ENCODE measurements at places on chromosomes 6 and 20. TPM values are rescaled to one million over a fixed set of nuclear protein-coding genes. Genes with fewer than 3 reads are reported as not detected.

DNA sequence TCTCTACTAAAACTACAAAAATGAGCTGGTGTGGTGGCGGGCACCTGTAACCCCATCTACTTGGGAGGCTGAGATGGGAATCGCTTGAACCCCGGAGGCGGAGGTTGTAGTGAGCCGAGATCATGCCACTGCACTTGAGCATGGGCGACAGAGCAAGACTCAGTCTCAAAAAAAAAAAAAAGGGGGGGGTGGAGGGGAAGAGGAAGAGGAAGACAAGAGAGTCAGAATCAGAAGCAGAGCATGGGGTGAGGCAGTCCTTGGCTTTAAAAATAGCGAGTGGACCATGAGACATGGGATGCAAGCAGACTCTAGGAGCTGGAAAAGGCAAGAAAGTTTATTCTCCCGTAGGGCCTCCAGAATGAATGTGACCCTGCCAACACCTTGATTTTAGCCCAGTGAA lies 3.9 kb upstream of the SLC9A8 start:
- H3K4me3 ChIP-seq, result no peak overlapping the region
- H3K36me3 ChIP-seq, result no peaks in the 10 kb centered on the region
- H3K27ac ChIP-seq, result no peak overlapping the region
- DNase-seq, result no peak

- no peaks in the 10 kb centered on the region for H3K36me3 ChIP-seq
- DNase-seq, result no peak
- peak overlapping the region; percentile 96 for H3K27ac ChIP-seq
- no peaks in the 10 kb centered on the region for H3K4me1 ChIP-seq
Measured at GRCh38 chr6:84027340-84028181, 6.0 kb upstream of the MRAP2 start.

- DNase-seq, result no peak
- H3K27ac ChIP-seq, result no peak overlapping the region
- H3K4me1 ChIP-seq, result no peaks in the 10 kb centered on the region
- H3K4me3 ChIP-seq, result no peak overlapping the region
Measured at GRCh38 chr20:40232273-40232672, 456.8 kb downstream of the MAFB start.

DNA sequence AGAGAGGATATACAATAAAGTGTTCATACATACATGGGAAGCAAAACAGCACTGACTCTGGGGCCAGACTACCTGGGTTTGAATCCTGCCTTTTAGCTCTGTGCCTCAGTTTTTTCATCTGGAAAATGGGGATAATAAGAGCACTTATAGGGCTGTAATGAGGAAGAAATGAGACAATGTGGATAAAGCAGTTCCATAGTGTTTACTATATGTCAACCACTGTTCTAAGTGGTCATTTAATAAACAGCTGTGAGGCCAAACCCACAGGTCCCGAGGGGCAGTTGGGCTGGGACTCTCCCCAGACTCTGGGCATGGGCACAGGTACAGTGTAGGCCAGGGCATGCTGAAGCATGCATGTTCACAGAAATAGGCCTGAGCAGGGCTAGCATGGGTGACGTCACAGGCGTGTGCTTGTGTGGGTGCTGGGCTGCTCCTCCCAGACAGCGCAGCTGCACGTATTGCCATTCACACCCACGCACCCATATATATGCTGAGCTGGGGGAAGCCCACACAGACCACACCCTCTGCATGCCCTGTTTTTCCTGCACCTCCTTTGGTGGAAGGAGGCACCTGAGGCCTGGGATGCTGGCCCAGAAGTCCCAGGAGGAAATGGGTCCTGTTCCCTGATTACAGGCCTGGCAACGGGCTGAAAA lies 3.5 kb upstream of the PLCG1 start:
- no peak overlapping the region for H3K27ac ChIP-seq
- DNase-seq, result no peak
- H3K36me3 ChIP-seq, result no peaks in the 10 kb centered on the region
- peaks cover 9% of the 10 kb centered on the region for H3K4me1 ChIP-seq

GRCh38 chr20:5033566-5033965 lies 32.3 kb upstream of the SLC23A2 start:
- no peaks in the 10 kb centered on the region for H3K27me3 ChIP-seq
- no peaks in the 10 kb centered on the region for H3K4me1 ChIP-seq
- H3K4me3 ChIP-seq, result no peak overlapping the region
- no peaks in the 10 kb centered on the region for H3K36me3 ChIP-seq
- no peak for DNase-seq

DNA sequence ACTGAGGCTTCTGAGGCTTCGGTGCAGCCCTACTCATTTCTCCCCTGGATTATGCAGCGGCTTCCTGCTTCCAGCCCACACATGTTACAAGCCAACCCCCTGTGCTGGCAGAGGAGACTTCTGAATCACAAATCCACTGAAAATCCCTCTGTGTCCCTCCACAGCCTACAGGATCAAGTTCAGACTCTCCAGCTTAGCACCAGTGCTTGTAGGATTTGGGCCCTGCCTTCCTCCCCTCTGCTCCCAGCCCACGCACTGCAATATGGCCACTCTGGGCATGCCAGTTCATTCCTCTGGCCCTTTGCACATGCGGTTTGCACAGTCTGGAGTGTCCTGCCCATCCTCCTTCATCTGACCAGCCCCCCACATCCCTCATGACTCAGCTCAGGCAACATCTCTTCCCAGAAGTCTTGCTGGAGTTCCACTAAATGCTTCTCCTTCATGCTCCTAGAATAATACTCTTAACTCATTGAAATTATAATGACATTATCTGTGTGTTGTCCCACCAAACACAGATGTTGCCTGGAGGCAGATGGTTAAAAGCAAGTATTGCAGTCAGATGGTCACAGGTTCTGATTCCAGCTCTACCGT lies 15.9 kb upstream of the MDGA1 start:
- H3K27ac ChIP-seq, result no peak overlapping the region
- H3K4me1 ChIP-seq, result no peaks in the 10 kb centered on the region
- H3K36me3 ChIP-seq, result no peaks in the 10 kb centered on the region

DNA sequence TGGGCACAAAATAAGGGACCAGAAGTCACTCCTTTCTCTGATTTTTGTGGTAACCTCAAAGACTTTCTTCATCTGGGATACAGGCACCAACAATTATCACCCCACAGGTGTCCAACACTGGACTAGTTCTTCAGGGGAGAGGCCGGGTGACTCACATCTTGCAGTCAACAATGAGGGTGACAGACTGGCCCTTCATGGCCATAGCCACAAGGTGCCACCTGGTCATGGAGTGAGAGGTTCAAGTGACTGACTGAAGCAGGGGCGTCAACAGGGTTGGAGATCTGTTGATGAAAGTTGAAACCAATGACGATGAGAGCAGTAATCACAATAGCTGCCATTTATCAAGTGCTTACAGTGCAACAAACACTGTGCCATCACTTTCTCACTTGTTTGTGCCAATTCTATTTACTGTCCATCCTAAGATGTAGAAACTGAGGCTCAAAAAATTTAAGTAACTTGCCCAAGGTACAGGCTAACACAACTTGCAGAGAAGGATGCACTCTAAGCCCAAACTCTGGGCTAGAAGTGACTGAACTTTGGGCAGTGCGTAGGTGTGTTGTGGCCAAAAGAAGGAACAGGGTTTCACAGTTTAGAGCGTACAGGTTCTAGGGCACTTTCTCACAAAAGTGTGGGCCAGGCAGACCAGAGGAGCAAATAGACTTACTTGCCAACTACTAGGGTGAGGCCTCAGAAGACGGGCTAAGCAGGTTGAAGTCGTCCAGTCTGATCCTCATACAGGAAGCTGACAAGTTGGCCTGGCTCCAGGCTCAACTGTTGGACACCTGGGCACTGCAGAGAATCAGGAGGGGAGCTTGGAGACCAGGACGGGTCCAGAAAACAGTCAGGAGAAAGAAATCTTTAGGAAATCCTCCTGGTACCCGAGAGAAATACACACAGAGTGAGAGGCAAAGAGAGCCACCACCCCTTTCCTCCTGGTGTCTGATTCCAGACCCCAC lies 30.4 kb downstream of the HLA-DPB1 start:
- H3K27me3 ChIP-seq, result no peaks in the 10 kb centered on the region
- DNase-seq, result no peak
- H3K27ac ChIP-seq, result no peak overlapping the region
- H3K4me1 ChIP-seq, result no peaks in the 10 kb centered on the region
- H3K36me3 ChIP-seq, result no peaks in the 10 kb centered on the region
- H3K4me3 ChIP-seq, result no peak overlapping the region

DNA sequence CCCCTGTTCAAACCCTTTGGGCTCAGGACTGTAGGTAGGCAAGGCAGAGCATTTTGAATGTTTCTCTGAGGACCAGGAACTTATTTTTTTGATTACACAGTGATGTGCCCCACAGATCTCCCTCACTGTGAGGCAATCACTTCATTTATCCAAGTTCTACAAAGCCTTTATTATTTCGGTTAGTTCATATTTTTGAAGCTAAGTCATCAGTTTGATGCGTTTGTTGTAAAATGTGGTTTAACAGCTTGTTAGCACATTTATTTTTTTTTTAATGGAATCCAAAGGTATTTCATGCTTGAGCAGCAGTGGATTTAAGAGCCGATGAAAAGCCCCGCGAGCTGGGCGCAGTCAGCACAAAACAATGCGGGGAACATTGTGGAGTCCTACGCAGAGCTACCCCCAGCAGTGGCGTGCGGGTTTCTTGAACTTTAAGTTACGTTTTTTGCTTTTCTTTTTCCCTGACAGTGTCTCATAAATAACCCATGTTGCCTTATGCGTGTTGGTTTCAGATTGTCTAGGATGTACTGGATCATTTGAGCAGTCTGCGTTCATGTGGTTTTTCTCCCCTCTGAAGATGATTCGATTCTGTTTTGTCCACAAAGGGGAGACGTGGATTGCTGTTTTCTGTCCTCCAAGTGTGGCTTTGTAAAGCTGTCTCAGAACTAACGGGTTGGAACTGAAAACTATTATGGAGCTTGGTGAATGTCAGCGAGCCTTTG lies 233.6 kb upstream of the BMP2 start:
- DNase-seq, result no peak
- peak overlapping the region; percentile 10 for H3K4me3 ChIP-seq
- no peaks in the 10 kb centered on the region for H3K27me3 ChIP-seq
- H3K4me1 ChIP-seq, result no peaks in the 10 kb centered on the region
- H3K27ac ChIP-seq, result no peak overlapping the region

DNA sequence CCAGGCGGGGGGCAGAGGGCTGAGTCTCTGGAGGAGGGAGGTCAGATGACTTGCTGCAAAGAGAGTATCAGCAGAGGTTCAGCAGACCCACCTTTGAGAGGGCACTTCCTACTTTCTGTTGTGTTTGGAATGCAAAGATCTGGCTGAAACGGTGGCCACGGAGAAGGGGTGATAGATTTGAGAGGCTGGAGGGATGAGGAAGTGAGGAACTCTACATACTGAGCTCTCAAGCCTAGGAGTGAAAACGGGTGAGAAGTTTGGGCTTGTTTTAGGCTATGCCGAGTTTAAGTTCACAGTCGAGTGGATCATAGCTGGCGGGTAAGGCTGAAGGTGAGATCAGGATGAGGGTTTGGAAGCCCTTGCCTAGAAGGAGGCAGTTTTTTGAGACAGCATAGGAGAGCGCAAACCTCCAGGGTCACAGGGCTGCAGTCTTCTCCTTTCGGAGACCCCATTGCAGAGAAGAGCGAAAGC lies 477 bp upstream of the ITPA start:
- H3K4me3 ChIP-seq, result peak overlapping the region; percentile 93
- H3K27ac ChIP-seq, result peak overlapping the region; percentile 92
- H3K4me1 ChIP-seq, result peaks cover 4% of the 10 kb centered on the region
- no peak for DNase-seq

GRCh38 chr20:19765913-19766312 lies 7.9 kb downstream of the RIN2 start:
- DNase-seq, result no peak
- no peaks in the 10 kb centered on the region for H3K27me3 ChIP-seq
- H3K4me1 ChIP-seq, result no peaks in the 10 kb centered on the region
- H3K36me3 ChIP-seq, result no peaks in the 10 kb centered on the region

- H3K27me3 ChIP-seq, result no peaks in the 10 kb centered on the region
- no peaks in the 10 kb centered on the region for H3K36me3 ChIP-seq
Measured at GRCh38 chr6:155366325-155366724, 52.0 kb upstream of the TFB1M start.

DNA sequence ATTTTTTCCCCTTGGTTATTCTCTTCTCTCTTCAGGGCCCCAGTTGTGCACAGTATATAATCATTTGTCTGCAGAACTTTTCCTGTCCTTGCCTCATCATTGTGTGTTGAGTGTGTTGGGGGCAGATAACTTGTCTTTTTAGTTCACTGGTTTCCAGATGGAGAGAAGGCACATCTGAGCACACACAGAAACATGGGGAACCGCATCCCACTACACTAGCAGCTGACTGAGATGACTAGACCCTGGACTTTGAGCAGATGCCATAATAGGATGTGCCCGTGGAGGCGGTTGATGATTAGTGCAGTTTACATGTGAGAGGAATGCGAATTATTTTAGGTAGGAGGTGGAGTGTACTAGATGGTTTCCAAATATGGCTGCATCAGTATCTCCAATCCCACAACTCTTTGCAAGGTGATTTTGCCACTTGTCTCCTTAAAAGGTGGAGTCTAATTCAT lies 26.5 kb upstream of the SH3BGRL2 start:
- no peak overlapping the region for H3K4me3 ChIP-seq
- H3K27ac ChIP-seq, result no peak overlapping the region
- no peaks in the 10 kb centered on the region for H3K36me3 ChIP-seq
- no peak for DNase-seq
- no peaks in the 10 kb centered on the region for H3K4me1 ChIP-seq
- H3K27me3 ChIP-seq, result no peaks in the 10 kb centered on the region

- no peak for DNase-seq
- H3K36me3 ChIP-seq, result no peaks in the 10 kb centered on the region
- H3K4me1 ChIP-seq, result no peaks in the 10 kb centered on the region
- H3K27ac ChIP-seq, result no peak overlapping the region
- H3K27me3 ChIP-seq, result no peaks in the 10 kb centered on the region
Measured at GRCh38 chr6:63740709-63741108, 105.1 kb downstream of the PHF3 start.

- H3K27ac ChIP-seq, result no peak overlapping the region
- DNase-seq, result no peak
- no peaks in the 10 kb centered on the region for H3K27me3 ChIP-seq
Measured at GRCh38 chr6:33823806-33824205, 20.0 kb upstream of the MLN start.

DNA sequence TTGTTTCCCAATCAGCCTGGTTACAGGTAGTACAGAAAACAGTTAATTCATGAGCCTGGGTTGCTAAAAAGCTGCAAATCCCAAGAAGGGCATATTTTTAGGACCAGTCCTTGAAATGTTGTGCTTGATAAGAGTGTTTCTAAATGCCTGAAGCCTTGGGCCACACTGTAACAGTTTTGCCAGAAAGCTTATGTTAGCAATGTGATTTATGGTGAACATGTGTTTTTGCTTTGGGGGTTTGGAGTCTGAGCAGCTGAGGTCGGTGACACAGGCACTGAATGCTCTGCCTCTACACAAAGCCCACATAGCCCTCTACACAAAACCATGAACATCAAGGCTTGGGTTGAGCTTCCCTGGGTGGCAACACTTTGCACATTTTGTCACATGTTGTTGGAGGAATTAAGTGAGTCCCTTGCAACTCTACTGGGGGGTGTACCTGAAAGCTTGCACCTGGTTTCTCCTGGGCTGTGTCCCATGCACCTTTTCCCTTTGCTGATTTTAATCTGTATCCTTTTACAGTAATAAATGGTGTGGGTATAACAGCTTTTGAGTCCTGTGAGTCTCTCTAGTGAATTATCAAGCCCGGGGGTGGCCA lies 22.2 kb downstream of the AHI1 start:
- no peaks in the 10 kb centered on the region for H3K4me1 ChIP-seq
- no peak for DNase-seq

Gene ZSCAN23
- not detected for total RNA-seq

Gene CTCFL
- not detected for total RNA-seq

Gene ME1
- 8.4 TPM for total RNA-seq

Gene TRIM40
- not detected for total RNA-seq

Gene ATP9A
- 14.5 TPM for total RNA-seq

Gene DCBLD1
- total RNA-seq, result 0.85 TPM

Gene NKAPL
- total RNA-seq, result not detected

Gene KCNG1
- 6.6 TPM for total RNA-seq

Gene ZNF451
- 21.5 TPM for total RNA-seq

Gene SUN5
- not detected for total RNA-seq

Gene IL17A
- total RNA-seq, result not detected
